ENCODE measurements at places on chromosomes 1 and 21.
A peak's percentile ranks its signal among the peaks of the same experiment; 100 is the strongest.

DNA sequence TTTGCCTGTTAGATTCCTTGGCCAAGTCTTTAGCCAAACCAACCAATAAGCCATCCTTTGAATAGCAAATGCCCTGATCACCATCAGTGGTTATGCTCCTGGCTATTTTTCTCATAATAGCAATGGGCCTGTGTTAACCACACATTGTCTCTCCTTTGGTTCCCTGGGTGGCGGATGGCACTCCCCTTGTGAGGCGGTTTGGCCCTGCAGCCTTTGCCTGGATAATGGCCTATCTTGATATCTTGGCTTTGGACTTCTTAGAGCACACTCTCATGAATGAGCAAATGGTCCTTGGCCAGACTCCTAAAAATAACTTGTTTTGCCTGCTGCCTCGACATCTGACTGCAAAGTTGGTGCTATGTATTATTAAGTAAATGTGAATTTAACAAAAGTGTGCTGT lies 22.4 kb upstream of the ZBTB18 start:
- DNase-seq, result no peak

GRCh38 chr1:53155534-53155933 lies 13.1 kb upstream of the SLC1A7 start:
- DNase-seq, result no peak

DNA sequence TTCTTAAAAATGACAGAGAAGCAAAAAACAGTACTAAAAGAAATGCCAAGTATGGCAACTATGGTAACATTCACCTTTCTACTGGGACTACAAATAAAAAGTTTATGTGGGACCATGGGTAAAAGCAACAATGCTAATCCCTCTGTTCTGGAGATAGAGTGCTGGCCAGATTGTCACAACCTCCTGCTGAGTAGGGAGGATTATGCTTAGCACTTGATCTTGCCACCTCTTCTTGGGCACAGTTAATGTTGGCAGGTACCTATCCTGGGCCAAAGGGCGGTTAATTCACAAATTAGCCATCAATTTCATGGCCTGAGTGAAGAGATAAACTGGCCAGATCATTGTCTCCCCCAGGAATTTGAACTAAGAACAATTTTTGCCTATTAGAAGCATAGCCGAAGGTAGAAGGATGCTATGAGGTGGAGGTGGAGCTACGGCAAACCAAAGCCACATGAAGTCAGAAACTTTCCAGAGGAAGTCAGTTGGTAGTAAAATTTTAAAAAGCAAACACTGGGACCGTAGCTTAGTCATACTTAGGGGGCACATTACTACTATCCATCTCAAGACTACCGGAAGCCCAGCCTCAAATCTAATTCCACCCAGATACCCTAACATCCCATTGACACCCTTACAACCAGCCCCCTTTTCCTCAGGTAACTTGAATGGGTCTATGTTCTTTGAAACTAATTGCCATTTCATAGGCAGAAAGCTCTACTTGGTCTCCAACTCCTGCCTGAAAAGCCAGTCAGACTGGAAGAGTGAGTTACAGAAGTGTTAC lies 2.7 kb downstream of the SCYL3 start:
- no peak for DNase-seq

GRCh38 chr1:84600796-84601195 lies 26.6 kb upstream of the CTBS start:
- no peak for DNase-seq

DNA sequence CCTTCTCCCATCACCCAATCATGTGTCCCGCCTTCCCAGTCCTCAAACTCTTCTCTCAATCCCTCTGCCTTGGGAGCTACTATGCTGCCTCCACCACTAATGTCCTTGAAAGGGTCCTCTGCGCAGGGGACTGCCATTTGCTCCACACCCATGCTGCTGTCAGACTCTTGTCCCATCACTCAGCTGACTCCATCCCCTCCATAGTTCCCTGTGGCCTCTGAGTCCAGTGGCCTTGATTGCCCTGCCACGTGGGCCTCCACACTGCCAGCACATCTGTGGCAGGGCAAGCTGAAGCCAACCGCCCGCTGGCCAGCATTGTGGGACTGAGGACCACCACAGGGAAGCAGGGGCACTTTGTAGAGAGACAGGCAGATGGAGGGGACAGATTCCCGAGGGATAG lies 1.3 kb upstream of the TNNT2 start:
- DNase-seq, result no peak

DNA sequence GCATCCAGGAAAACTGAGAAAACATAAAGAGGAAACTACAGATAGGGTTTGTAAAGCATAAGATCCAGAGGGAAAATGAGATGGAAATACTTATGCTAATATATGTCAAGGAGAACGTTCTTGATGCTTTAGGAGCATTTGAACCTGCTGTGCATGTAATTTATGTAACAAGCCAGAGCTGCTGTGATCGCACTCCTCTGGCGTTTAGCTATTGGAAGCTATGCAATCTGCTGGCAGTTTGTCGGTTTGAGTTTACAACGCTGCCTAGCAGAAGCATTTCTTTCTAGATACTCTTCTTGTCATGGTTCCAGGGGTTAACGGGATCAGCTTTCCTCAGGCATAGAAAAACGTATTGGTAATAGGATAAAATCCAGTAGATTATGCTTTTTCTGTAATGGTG lies 182.7 kb downstream of the KCNH1 start:
- no peak for DNase-seq

DNA sequence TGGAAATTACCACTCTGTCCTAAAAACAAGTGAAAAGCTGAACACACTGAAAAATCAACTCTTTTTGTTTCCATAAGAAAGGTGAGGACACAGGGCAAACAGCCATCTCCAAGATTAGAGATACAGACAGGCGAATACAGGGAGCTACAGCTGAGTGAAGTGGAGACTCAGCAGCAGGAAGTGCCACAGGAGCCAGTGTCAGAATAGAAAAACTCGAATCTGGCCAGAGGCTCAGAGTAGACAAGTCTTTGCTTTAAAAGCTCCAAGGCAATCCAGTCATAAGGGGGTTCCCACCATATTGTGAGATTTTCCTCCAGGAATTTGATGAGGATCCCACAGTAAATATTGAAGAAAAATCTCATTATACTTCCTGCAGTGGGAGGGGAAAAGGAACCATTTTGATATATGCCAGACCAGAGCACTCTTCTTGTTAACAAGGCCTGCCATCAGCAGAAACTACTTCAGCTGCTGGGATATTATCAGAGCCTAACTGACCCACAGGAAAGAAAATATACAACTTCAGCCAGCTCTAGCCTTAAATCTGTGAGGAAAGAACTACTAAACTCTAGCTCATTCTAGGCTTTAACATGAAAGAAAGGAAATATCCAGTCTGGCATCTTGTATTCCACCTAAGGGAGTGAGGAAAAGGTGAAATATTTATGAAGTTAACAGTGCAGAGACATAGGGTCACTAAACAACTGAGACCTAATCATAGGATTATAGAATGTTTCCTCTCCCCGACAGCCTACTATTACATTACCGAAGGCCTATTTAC lies 256.2 kb upstream of the OLFM3 start:
- no peak for DNase-seq

GRCh38 chr1:209435654-209436566 lies 147.6 kb upstream of the CAMK1G start:
- DNase-seq, result peak; percentile 57

DNA sequence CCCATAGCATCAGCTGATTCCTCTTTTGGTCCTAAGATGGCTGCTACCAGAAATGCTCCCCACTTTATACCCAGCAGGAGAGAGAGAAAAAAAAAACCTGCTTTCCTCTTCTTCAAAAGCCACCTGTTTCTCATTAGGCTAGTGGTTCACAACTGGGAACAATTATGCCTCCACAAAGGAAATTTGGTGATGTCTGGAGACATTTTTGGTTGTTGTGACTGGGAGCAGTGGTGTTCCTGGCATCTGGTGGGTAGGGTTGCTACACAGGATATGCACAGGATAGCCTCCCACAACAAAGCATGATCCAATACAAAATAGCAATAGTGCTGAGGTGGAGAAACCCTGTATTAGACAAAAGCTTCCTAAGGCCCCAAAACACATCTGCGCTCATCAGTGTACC lies 38.5 kb upstream of the SGIP1 start:
- no peak for DNase-seq

DNA sequence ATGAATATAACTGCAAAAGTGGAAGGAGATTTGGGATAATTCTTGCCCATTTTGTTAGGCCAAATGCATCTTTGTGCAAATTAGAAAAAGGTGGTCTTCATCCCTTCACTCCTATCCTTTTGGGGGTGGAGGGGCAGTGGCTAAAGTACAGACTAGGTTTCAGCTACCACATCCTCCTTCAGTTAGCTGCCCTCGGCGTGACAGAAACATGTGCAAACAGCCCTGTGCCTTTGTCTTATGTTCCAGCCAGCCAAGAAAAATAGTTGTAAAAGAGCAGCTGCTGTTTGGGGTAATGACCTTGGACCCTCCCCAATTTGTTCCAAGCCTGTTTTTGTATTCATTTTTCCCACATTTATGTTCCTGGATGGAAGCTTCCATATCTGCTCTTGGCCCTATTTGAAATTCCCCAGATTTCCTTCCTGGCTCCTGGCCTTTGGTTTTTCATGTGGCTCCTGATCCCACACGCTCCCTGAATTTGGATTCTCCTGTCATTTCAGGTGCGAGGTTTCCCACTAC lies 8.3 kb upstream of the LGALS8 start:
- no peak for DNase-seq

DNA sequence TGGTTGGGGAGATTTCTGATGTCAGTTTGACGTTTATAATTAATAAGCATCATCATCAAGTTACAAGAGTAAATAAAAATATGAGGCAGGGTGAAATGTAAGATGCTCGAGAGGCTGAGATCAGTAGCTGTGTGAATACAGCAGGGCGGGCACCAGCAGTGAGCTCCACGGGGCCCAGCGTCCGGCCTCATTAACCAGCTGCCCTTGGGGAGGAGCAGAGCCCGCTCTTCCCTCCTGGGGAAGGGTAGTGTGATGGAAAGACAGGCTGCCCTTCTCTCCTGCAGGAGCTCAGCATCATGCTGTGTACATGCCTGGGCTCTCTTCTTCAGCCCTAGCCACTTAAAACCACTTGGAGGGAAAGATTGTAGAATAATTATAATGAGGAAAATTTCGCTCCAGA lies 23.4 kb downstream of the PDE9A start:
- no peak for DNase-seq

- no peak for DNase-seq
Observed at GRCh38 chr1:1938613-1939295, 19.7 kb upstream of the TMEM52 start.

DNA sequence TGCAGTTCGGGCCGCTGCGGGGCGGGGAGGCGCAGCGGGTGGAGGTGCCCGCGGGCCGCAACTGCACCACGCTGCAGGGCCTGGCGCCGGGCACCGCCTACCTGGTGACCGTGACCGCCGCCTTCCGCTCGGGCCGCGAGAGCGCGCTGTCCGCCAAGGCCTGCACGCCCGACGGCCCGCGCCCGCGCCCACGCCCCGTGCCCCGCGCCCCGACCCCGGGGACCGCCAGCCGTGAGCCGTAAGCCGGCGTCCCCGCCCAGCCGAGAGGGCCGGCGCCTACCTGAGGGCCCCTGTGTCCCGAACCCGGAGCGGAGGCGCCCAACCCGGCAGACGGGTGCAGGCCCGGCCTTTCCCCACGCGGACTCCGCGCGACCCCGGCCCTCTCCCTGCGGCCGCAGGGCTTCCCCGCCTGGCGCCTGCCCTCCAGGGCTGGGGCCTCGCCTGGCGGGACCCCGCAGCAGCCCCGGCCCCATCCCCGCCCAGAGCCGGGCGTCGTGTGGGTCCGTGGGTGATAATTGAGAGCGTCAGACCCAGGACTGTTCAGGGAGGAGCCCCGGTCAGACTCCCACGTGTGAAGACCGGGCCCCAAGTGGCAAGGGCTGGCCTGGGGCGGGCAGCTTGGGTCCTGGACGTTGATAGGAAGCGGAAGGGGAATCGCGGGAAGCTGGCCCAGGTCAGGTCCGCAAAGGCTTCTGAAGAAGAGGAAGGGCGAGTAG lies 4.2 kb downstream of the VWA1 start:
- DNase-seq, result no peak

DNA sequence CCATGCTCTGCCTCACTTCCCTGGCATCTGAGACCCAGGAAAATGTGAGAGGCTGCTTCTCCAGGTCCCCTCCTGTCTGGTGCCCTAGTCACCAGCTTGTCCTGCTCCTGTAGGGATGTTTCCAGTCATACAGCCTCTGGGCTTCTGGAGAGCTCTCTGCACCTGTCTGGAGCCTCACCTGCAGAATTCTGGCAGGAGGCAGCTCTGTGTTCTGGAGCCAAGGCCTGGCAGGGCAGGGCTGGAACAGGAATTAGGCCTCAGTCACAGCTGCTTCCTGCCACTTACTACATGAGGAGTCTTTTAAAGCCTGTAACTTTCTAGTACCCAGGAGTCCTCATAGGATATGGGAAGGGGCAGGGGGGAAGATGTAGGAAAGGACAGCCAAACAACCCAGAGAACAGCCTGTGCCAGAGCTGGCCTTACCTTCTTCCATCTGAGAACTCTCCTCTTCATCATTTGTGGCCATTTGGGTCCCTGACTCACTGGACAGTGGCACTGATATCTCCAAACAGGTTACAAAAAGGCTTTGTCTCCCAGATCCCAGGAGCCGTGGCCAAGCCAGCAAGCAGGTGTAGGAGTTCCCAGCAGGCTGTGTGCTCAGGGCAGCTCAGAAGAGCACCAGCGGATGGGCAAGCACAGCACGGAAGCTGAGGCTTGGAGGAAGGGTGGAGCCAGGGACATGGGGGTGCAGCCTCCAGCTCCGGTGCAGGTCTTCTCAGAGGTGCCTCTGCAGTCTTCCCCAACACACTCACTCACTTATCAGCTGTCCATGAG lies 31.4 kb upstream of the ARTN start:
- DNase-seq, result no peak

- DNase-seq, result no peak
Observed at GRCh38 chr1:200625381-200625824, 4.9 kb upstream of the KIF14 start.

DNA sequence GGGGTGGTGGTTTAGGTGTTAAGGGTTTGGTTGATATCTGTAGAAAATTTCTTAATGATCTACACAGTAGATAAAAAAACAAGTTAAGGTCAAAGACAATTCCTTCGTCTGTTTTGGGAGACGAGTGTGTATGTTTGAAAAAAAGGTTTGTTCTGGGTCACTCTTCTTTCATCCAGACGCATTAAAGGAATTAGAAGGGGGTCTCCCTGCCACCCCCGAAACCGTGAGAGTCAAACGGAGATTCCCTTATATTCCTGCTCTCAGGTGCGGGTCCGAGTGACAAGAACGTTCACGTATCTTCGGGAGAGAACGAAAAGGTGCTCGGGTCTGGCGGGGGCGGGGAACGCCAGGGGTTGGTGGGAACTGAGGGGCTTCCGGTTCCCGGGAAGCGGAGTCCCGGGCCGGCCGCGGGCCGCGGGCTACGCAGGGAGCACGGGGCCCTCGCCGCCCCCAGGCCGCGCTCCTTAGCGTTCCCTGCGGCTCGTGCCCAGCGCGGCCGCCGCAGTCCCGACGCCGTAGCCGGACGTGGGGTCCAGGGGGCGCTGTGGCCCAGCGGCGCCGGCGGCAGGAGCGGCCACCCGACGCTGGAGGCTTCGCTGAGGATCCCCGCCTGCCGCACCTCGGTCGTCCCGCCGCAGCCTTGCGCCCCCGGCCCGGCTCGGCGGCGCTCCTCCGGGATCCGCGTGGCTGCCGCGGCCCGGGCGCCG lies at the start of gene ZFYVE9:
Gene ZFYVE9 (plus strand): TSS at position 577 of the 707 bp plus-strand sequence. CDS start 91,118 bp downstream, outside the sequence.
- peak; percentile 72 for DNase-seq

- no peak for DNase-seq
Observed at GRCh38 chr1:2108213-2108876, 58.1 kb downstream of the PRKCZ start.

GRCh38 chr1:239858057-239858456 lies 233.6 kb upstream of the FMN2 start:
- DNase-seq, result no peak

- no peak for DNase-seq
Observed at GRCh38 chr21:15848634-15849560, 119.1 kb downstream of the USP25 start.

All from mucosa of gallbladder (tissue), 1 donor.